ENCODE measurements at places on chromosomes 2 and 18. TPM values are rescaled to one million over a fixed set of nuclear protein-coding genes. Genes with fewer than 3 reads are reported as not detected.

- H3K27me3 ChIP-seq: no peaks in the 10 kb centered on the region
- no peak overlapping the region for H3K4me3 ChIP-seq
- H3K36me3 ChIP-seq: peaks cover 76% of the 10 kb centered on the region
- H3K27ac ChIP-seq: peak overlapping the region; percentile 88
Measured at GRCh38 chr2:95041060-95041823, 15.7 kb downstream of the MAL start.

Gene DTNA
- total RNA-seq: not detected

DNA sequence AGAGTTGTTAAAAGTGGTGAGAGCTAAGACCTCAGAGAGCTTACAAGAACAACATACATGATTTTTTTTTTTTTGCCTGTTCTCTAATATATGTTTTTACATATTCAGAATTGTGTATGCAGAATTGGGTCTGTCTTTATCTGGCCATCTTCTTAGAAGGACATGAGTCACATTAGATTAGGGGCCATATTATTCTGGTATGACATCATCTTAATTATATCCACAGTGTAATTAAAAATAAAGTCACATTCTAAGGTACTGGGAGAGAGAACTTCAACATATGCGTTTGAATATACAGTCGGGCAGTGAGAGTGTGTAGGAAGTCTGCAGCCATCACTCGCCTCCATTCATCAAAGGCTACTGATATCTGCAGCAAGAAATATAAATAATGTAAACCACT lies 88.3 kb downstream of the DSC3 start:
- H3K27ac ChIP-seq: no peak overlapping the region
- DNase-seq: no peak
- H3K27me3 ChIP-seq: no peaks in the 10 kb centered on the region
- no peak overlapping the region for H3K4me3 ChIP-seq
- no peaks in the 10 kb centered on the region for H3K4me1 ChIP-seq

Gene ALPP
- total RNA-seq: not detected
